ENCODE measurements at places on chromosomes 1 and 21.

GRCh38 chr21:26138615-26139257 is 31.8 kb downstream of the APP start:
- no peak for DNase-seq

DNA sequence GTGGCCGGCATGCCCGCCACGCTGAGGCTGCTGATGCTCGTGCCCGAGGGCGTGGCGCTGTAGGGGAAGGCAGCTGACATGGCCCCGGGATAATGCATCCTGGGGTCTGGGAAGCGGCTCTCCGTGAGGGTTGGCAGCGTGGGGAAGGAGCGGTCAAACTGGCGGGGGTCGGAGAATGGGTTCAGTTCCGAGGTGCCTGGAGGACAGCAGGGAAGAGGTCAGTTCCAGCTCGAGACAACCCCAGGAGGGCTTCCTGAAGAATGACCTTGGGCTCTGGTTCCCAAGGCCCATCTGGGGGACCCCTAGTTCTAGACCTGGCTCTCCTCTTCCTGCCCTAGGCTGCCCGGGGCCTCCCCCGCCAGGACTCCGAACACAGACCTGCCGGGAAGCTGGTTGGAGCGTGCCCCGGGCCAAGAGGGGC is 27.6 kb downstream of the RUNX3 start:
- no peak for DNase-seq

GRCh38 chr1:22412932-22413727 is 38.5 kb upstream of the ZBTB40 start:
- no peak for DNase-seq

DNA sequence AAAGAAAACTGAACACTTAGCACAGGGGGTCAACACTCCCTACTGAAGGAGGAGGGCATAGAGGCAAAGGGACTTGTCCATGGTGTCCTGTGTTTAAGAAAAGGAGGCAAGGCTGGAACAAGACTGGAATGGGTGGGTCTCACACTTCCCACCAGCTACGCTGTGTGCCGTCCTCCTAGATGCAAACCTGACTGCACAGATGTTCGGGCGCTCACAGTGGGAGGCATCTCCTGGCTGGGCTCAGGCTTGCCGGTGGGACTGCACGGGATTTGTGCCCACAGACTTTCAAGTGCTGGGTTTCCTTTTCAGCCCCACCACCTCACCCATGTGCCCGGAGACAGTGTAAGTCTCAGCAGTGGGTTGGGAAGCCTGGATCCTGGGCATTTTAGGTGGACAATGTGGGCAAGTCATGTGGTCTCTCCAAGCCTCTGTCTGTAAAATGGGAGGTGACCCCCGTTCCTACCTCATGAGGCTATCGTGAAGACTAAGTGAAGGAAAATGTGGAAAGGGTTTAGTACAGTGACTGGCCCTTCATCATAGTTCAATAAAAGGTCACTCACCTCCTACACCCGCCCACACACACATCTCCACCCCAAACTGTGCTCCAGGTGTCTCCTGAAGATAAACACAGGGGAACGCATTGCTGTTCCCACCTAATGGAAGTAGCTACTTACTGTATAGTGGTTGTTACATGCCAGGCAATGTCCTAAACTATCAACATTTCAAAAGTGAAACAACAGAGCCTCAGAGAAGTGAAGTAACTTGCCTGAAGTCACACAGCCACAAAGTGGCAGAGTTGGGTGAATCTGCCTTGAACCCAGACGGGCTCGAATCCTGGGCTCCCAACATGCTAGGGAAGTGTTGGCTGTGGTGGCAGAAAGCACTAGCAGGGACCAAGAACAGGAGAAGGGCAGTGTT is 36.0 kb downstream of the ATP1A1 start:
- no peak for DNase-seq

- no peak for DNase-seq
Observed at GRCh38 chr21:19908390-19908789, 1089.8 kb upstream of the NCAM2 start.

DNA sequence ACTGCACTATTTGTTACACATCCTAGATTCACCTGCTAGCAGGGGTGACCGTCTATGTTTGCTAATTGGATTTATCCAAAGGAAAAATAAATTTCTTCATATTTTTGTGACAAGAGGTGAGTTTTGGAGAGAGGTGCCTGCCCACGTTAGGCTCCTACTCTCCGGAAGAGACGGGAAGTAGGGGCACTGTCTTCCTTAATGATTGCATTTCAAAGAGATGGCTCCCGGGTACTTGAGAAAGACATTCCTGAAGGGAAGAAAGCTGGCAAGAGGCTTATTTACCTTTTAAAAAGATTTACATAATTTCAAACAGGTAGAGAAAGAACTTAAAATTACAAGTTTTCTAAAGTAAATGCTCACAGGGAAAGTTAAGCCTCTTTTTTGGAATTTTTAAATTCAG is 18.7 kb upstream of the IL19 start:
- no peak for DNase-seq

All from NCI-H82 (cell line).